ENCODE measurements at places on chromosomes 3 and 15.

GRCh38 chr3:14525685-14526631 is 14.2 kb downstream of the GRIP2 start:
- no peak for DNase-seq

DNA sequence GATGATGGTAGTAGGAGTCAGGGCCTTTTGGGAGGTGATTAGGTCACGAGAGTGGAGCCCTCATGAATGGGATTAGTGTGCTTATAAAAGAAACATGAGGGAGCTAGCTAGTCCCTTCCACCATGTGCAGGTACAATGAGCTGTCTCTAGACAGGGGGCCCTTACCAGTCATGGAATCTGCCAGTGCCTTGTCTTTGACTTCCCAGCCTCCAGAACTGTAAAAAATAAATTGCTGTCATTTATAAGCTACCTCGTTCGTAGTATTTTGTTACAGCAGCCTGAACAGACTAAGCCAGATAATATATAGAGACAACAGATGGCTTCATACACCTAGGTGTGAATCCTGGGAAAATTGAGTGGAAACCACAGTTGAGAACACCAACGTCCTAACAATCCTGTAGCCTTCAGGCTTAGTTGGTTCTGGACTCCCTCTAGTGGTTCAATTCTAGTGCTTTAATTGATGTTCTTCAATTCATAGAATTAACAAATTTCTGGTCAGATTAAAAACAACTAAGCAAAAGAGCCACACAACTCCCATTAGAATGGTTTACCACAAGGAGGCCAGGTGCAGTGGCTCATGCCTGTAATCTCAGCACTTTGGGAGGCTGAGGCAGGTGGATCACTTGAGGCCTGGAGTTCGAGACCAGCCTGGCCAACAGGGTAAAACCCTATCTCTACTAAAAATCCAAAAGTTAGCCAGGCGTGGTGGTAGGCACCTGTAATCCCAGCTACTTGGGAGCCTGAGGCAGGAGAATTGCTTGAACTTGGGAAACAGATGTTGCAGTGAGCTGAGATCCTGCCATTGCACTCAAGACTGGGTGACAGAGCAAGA is 21.3 kb upstream of the GATM start:
- no peak for DNase-seq

DNA sequence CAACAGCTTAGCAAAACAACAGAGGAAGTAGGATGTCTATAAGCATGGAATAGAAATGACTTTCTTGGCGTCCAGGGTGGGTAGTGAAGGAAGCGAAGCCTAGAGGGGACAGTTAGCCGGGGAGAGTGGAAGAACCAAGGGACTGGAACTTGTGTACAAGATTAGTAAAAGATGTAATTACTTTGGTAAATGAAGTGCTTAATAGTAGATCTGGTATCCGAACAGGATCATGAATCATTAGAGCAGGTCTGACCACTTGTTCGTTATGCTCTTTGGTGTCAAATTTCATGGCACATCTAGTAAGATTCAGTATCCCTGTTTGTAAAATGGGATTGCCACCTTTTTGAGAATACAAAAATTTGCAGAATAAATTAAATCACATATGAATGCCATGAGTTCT is 112.5 kb upstream of the MLF1 start:
- DNase-seq: no peak

DNA sequence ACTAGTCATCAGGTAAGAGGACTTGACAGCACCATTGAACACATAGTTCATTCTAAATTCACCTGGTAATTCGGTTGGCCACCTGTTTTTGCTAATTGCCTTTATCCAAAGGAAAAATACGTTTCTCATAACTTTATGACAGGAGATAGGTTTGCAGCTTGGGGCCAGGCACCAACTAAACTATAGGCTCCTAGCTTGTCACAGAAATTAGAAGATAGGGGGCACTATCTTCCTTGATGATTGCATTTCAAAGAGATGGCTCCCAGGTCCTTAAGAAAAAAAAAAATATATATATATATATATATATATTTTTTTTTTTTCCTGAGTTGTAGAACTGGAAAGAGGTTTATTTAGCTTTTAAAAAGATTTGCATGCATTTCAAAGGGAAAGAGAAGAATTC is 563.6 kb downstream of the NAALADL2 start:
- DNase-seq: no peak

DNA sequence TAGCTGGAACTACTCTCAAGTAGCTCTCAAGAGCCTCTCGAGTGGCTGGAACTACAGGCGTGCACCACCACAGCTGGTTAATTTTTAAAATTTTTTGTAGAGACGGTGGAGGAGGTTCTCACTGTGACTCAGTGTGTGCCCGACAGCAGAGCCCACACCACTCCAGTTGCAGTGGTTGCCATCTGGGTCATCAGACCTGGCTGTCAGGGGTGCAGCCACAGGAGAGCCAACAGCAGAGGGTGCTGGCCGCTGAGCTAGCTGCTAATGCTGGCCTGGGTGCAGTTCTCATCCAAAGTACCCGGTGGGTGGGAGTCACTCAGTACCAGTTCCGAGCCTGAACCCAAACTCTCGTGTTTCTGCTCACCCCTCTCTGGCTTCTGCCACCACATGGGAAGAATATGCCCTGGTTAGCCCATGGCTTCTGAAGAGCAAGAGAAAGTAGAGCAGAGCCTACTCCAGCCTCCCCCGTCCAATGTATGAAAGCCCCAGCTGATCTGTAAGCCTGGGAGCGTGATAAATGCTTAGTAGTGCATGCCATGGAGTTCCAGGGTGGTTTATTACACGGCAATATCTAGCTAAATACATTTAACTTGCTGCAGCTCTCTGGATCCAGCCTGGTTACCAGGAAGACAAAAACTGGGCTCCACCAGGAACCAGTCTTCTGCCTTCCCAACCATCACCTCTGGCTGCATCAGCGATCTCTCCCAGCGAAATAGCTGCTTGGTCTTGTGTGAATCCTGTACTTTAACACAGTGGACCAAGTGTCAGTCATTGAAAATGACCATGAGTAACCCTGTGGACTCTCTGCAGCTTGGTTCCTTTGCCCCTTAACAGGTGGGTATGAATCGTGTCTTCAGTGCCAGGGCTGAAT is 17.1 kb downstream of the UMPS start:
- no peak for DNase-seq

DNA sequence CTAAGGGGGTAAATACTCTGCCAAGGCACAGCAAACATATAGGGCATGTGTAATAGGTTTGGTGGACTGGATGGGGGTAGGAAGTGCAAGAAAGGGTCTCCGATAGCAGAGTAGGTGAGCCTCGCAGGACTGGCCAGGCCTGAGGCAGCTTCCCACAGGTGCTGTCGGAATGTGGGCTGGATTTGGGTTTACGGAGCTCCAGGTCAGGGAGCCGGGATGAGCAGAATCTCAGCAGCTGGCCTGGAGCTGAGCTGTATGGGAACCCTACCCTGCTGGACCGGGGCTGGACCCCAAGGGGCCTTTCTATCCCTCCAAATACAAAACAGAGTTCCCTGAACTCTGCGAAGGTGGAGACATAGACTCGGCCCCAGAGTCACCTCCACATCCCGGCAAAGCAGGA is 15.0 kb downstream of the KLF15 start:
- DNase-seq: no peak

DNA sequence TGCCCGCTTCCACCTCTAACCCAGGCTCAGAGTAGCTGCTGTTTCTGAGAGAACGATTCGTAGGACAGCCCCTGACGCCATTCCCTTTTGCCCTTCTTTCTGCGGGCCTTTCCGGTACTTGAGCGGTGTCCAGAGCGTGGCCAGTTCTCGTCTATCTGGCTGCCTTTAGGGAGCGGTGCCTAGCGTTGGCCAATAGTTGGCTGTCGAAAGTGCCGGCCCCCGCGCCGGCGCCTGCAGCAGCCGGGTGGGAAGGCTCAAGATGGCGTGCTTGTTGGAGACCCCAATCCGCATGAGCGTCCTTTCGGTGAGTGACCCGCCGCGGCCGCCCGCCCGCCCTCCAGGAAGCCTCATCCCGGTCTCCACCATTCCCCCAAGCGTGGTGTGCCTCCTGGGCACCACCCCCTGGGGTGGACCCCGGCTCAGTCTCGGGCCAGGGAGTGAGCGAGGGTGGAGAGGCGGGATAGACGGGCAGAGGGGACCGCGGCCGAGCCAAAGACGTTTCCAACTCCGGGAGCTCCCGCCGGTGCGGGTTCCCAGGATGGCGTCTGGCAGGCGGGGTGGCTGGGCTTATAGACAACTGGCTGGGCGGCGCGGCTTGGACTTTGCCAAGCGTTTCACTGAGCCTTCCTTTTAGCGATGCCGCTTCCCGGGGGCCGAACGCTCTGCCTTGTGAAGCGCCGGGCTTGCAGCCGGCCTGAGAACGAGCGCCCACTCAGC is at the start of gene ARMC8:
Gene ARMC8 (plus strand): TSS at position 6 of the 717 bp plus-strand sequence. CDS start 254 bp downstream, at position 260.
- no peak for DNase-seq

- DNase-seq: no peak
Measured at GRCh38 chr3:119382134-119382533, 81.3 kb downstream of the TMEM39A start.

DNA sequence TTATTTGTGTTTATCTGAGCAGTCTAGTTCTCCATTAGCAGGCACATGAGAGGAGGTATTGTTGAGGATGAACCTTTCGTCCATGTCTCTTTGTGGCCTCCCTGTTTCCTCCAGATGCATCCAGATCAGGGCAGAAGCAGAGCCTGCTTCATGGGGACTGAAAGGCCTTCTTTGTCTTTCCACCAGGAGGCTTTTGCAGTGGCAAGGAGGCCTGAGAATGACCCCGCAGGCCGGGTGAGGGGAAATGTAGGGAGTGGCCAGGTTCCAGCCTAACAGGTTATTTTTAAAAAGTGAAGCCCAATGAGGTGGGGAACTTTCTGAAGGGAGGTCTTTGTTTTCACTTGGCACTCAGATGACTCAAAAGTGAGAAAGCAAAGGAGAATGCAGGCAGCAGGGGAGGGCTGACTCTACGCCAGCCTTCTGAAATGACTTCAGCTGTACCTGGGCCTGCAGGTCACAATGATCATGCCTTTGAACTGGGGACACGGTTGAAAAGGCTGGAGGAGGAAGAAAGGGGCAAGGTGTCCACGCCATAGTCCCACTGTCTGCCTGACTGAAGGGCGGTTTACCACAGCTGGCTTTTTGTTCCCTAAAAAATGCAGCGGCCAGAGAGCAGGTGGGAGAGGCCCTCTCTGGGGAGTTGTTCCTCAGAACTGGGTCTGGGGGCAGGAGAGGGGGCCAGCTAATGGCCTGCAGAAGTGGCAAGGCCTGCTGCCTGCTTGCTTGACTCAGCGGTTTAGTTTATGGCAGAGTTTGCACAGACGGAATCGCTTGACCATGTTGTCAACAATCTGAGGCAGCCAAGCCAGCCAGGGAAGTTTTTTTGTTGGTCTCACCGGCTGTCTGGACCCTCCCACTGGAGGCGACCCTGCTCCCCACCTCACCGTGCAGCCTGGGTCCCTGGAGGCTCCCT is 28.7 kb downstream of the CMTM7 start:
- peak; percentile 38 for DNase-seq

DNA sequence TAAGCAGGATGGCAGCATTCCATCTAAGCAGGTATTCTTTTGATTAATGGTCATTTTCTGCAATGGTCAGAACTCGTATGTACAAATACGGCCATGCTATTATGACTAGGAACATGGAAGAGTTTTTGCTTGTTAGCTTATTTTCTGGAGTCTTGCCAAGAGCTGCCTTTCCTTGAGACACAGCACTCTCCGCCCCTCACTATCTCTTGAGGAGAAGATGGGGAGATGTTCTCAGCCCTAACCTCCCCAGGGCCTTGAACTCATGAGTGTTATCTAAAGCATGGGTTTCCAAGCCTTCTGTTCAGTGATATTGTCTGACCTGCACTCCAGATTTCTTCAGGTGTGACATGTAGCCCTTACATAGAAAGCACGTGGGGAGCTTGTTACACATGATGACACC is 65.9 kb upstream of the ACTC1 start:
- DNase-seq: no peak

DNA sequence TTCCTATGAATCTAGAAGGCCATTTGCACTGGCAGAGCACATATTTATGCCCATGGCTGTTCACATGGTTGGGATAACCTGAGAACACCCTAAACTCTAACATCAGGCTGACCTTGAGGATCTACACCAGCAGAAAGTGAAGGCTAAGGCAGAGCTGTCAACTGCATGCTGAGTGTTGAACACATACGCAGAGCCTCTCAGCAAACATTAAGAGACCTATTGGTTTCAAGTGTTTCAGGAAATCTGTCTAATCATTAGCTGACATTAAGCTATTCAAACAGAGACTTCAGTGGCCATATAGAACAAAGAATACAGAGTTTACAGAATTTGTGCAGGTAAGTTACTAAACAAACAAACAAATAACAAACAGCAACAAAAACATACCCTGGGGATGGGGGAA is 16.1 kb upstream of the SEC61A1 start:
- no peak for DNase-seq

GRCh38 chr3:102476198-102476597 is 41.4 kb downstream of the ZPLD1 start:
- DNase-seq: no peak

DNA sequence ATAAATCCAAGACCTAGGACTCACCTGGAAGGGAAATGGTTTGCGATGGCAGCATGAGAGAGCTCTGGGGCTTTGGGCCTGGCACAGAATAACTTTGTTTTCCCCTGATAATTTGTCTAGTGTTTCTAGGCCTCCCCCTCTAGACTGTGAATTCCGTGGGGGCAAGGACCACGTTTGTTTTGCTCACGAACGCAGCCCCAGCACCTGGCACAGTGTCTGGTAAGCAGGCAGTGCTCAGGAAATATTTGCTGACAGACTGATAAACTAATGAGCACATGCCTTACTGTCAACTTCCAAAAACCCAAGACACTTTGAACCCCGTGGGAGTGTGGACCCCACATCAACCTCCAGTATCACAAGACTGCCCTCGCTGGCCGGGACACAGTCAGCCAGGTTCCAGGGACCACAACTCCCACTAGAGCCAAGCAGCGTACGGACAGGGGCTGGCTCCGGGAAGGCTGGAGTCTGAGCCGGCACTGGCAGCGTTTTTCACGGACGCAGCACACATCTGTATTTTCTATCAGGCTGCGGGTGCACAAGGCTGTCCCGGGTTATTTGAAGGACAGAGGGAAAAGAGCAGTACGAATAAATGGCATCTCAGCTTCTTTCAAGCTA is 146.5 kb downstream of the XXYLT1 start:
- no peak for DNase-seq

DNA sequence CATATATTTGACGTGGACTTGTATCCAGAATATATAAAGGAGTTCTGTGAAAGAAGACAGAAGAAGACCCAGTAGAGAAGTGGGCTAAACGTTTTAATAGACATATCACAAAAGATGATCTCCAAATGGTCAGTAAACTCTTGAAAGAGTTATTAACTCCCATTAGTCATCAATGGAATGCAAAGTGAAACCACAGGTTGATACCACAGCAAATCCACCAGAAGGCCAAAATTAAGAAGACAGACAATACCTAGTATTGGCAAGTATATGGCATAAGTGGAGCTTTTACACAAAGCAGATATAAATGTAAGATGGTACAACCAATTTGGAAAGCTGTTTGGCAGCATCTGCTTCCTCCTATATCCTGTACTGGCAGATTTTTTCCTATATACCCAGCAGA is 6.0 kb downstream of the SPATA16 start:
- DNase-seq: no peak

DNA sequence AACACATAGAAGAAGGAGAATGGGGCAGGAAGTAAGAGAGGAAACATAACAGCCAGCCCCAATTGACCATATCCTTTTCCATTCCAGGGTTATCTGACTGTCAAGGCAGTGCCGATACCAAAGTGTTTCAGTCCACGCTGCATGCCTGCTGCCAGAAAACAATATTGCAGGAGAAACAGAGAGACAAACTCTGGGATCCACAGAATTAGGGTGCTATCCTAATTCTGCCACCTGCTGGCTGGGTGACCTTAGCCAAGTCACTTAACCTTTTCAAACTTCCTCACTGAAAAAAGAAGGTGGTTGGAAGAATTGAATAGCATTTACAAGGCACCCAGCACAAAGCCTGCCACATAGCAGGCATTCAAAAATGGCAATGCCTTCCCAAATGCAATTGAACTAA is 32.0 kb downstream of the GLB1 start:
- peak; percentile 44 for DNase-seq

- DNase-seq: no peak
Measured at GRCh38 chr15:29677871-29678461, 144.3 kb downstream of the TJP1 start.

Data from CD4-positive, alpha-beta T cell treated with Interleukin-1 beta for 1 hour (primary cell).